Epithelial cell of prostate (primary cell): ENCODE measurements at places on chromosomes 16 and 17.

DNA sequence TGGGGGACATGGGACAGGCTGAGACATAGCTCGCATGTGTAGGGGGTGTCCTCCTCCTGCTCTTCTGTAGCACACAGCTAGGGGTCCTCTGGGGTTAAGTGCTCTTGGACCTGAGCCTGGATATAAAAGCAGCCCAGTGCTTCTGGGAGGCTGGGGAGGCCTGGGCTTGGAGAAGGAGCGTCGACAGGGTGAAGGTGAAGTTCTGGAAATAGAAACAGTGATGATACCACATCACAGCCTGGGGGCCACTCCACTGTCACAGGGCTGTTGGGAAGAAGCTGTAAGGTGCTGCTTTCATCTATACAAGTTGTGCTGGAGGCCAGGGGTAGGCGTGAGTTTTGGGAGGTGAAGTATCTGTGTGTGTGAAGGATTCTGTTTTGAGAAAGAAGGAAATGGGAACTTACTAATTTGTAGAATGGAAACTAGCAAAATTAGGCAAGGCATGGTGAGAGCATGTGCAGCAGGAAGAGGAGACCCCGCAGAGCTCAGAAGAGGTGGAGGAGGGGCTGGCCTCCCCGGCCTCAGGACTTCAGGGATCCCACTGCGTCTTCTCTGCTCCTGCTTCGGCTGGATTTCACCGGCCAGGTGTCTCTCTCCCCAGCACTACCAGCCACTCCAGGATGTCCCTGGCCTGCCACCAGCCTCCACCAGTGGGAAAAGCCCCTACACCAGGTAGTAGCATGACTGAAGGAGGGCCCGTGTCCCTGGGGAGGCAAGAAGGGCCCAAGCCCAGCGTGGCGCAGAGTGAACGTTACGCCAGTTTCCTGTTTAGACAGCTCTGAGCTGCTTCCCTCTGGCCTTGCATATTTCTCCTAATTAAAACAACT, 19.4 kb downstream of the PLCG2 start:
- no peak for DNase-seq

- DNase-seq, result no peak
Measured at GRCh38 chr17:8255499-8255898, 6.4 kb downstream of the PFAS start.

- DNase-seq, result no peak
Measured at GRCh38 chr17:37026531-37026869, 77.7 kb downstream of the AATF start.

DNA sequence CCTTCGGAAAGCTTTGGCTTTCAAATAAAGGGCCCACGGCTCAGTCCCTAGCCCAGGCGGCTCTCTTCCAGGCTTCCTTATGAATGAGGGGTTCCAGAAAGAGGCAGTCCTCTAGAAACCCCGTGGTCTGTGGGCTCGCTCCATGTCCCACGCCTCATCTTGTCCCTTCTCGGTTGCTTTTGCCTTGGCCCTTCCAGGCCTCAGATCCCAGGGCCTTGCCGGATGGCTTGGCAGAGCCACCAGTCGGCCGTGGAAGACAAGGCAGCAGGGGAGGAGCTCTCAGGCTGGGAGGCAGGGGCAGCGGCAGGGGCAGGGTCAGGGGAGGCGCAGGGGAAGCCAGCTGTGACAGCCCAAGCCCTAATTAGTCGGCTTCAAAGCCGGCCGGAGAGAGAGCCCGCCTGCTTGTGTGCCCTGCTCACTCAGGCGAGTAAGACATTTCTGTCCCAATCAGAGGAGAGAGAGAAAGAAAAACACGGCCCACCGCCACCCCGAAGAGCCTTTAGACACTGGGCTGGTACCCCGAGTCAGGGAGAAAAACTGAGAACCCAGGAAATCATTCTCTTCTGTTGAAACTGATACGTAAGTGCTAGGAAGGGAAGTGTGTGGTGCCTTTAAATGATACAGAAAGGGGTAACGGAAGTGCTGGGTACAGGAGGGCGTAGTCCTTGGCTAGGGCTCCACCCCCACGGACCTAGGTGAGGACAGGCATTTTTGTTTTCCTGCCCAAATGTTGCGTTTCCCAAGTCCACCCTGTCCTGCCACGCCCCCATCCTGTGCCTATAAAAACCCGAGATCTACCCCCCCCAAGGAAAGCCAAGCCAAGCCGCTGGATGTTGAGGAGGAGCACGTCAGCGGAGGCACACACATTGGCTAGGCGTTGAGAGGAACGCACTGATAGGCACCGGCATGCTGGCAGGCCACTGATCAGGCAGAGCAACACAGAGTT, 27.8 kb upstream of the MEIOC start:
- no peak for DNase-seq

DNA sequence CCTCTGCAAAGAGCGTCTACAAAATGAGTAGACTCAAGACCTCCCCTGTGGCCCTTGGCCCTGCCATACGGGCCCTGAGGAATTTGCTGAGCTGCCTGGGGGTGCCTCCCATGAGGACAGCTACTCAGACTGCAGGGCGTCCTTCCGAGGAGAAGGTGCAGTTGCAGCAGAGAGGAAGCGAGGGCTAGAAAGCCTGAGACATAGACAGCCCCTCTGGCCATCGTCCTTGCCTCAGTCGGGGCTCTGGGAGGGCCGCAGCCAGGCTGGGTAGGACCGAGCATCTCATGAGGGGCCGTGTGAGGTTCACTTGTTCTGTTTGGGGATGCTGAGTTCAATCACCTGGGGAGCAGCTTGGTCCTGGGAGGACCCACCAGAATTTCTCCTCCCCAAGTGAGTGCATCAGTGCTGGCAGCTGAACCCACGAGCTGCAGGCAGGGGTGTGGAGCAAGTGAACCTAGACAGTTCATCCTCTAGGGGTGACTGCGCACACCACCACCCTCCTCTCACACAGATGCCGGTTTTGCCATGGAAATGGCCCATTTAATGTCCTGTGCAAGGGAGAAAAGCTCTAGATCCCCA, 20.3 kb downstream of the RAB11FIP4 start:
- DNase-seq, result no peak

DNA sequence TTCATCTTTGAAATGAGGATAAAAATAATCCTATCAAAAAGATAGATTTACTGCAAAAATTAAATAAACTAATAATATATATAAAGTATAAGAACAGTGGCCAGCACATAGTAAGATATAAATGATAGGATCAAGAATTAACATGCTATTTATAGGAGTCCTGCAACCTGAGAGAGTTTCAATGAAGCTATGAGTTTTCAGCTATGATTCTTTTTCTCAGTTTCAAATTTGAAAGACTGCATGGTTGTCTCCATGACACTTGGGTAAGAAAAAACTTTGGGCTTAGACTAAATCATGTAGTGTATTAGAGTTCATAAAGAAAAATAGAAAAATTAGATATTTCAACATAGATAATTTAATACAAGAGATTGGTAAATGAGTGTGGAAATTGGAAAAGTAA, 817.8 kb upstream of the KIF2B start:
- DNase-seq, result no peak

DNA sequence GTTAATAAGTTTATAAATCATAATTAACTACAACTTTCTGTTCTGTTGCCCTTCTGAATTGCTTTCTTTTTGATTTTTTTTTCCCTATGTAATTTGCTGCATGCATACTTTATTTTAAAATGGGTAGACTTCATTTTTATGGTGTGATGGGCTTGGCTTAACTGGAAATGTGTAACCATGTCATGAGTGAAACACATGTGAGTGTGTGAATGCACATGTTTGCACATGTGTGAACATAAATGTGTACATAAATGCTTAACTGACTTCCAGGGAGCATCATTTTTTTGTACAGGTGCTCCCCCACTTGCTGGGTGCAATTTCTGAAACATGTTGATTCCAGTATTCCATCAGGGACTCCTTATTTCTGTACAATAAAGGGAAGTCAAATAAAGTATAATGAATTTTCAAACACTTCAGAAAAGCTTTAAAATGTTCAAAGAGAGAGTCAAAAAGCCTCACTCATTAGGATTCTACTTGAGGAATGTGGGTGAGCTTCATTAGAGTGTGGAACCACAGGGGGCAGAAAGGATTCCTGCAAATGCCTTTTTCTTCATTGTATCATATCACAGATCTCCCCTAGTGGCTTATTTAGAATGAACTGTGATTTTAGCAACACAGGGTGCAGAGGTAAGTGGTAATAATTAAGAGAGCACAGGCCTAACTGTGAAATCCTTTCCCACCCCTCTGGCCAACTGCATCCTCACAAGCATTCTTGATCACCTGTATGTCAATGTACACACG, 31.7 kb upstream of the CDH11 start:
- DNase-seq, result no peak

GRCh38 chr17:82491196-82491530, 28.4 kb upstream of the FOXK2 start:
- no peak for DNase-seq

DNA sequence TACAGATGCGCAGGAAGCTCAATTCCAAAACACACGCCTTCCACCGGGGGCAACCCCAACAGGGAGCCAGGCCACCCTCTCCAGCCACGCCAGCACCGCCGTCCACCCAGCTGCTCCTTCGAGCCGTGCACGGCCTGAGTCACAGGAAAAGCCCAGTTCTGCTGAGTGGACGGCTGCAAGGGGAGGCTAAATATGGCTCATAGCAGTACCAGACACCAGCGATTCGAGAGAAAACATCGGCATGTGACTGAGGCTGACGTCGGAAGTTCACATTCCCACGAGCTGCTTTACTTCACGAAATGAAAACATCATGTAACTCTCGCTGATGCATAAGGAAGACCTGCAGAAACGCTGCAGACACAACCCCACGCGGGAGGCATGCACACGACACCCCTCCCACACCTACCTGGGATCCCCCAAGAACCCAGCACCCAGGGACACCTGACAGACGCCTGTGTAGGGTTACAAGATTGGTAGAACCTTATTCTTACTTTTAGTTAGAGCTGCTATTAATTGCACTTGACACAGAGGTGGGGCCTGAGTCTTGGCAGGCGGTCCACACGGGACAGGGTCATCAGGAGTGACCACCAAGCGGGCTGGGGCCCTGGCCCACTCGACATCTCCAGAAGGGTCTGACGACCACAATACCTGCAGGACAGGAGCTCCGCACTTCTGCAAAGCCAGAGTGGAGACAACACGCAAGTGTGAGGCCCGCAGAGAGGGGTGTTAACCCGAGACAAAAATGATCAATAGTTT, 116.8 kb downstream of the ANKRD11 start:
- DNase-seq, result no peak

GRCh38 chr16:998211-998610, 16.6 kb downstream of the SOX8 start:
- no peak for DNase-seq

DNA sequence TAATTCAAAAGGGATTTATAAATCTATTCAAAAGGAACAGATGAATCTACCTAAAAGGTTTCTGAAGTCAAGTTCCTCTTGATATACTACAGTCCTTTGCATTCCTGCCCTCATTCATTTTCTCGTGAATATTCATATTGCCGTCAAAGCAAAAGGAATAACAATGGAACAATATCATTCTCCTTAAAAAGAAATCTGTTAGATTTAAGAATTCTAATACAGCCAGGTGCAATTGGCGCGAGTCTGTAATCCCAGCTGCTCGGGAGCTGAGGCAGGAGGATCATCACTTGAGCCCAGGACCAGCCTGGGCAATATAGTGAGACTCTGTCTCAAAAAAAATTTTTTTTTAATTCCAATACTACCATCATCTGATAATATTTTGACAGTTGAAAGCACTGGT, 130.3 kb downstream of the BRIP1 start:
- DNase-seq, result no peak

DNA sequence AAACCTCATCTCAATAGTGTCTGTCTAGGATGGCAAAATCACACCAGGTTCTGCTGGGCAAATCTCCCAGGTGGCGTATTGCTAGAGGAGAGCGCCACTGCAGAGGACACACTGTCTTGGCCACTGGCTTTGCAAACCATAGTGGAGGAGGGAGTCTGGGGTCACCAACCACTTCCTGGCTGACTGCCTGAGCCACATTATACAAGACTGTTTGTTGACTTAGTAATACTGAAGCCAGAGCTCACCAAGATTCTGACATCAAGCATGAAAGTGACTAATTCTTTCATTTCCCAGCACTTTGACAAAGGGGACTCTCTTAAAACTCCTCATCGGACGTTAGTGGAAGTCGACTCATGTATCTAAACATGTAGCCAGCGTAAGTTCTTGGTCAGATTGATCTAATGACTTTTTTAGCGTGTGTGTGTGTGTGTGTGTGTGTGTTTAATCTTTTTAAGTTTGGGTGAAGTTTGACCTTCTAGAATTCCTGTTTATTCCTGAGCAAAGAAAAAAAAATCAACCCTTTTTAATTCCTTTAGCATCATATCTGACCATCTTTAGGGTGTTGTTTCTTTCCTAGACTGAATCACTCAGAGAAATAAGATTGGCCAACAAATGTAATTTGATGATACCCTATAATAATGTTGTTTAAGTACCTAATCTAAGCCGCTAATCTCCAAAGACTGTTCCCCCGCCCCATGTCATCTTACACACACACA, 13.7 kb downstream of the PITPNC1 start:
- DNase-seq, result peak; percentile 82

- no peak for DNase-seq
Measured at GRCh38 chr17:81096741-81097133, 61.8 kb downstream of the BAIAP2 start.

DNA sequence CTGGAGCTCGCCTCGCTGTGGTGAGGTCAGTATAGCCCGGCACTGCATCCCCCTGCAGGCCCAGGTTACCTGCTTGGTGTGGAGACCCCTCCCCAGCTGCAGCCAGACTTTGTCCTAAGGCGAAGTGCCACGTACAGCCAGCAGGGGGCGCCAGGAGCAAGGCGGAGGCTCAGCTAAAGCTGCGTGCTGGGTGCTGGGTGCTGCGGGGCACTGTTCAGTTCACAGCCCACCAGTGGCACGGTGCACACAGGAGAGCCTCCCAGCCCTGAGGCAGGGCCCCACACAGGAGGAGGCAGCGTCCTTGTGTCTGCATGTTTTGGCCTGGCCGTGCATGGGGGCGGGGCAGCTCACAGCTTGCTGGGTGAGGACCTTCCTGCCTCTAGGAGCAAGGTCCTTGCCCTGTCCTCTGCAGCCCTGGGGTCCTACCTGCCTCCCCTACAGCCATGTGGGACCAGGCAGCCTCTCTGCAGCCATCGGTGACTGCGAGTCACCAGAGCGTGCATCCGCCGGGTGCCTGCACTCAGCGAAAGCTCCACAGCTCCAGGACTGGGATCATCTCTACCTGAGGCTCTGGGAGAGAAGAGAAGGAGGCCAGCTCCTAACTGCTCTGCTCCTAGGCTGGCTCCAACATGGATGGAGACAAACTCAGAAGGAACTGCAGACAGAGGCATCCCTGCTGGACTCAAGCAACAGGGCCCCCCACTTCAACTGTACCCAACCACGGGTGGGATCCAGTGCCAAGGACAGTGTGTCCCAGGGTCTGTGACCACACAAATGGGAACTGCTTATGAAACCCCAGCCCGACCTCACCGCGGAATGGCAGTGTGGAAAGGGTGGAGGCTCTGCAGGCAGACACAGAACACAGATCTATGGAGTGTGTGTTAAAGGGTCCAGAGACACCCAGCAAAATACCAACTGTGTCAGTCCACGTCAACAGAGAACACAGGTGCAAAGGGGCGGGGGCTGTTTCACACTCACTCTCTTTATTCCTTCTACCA, 19.0 kb downstream of the SLC7A5 start:
- no peak for DNase-seq
